ENCODE measurements at places on chromosomes 3 and 15. TPM values are rescaled to one million over a fixed set of nuclear protein-coding genes. Genes with fewer than 3 reads are reported as not detected.
A peak's percentile ranks its signal among the peaks of the same experiment; 100 is the strongest.

The SLCO2A1 gene
- not detected for total RNA-seq

The ECE2 gene
- total RNA-seq, result not detected

- H3K4me3 ChIP-seq, result peak overlapping the region; percentile 76
- H3K4me1 ChIP-seq, result peaks cover 18% of the 10 kb centered on the region
- no peaks in the 10 kb centered on the region for H3K36me3 ChIP-seq
- no peak for DNase-seq
Measured at GRCh38 chr15:50378776-50379175, 23.8 kb upstream of the GABPB1 start.

The AKAP13 gene
- 176 TPM for total RNA-seq

DNA sequence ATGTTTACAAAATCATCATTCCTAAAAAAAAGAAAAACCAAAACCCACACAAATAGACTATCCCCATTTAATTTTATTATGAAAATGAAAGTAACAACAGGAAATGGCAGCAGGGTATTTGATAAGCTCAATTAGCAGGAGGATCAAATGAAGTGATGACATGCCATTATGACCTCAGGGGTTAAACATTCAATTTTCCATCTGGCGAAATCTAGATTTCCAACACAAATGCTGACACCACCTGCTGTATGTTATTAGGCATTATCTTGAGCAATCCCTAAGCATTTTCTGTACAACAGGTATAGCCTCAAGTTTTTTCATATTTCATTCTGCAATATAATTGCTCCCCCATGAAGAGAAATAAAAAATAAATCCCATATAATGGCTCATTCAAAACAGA is 57.1 kb downstream of the SHQ1 start:
- no peak overlapping the region for H3K27ac ChIP-seq
- no peaks in the 10 kb centered on the region for H3K27me3 ChIP-seq
- peaks cover 4% of the 10 kb centered on the region for H3K4me1 ChIP-seq
- no peak overlapping the region for H3K4me3 ChIP-seq

DNA sequence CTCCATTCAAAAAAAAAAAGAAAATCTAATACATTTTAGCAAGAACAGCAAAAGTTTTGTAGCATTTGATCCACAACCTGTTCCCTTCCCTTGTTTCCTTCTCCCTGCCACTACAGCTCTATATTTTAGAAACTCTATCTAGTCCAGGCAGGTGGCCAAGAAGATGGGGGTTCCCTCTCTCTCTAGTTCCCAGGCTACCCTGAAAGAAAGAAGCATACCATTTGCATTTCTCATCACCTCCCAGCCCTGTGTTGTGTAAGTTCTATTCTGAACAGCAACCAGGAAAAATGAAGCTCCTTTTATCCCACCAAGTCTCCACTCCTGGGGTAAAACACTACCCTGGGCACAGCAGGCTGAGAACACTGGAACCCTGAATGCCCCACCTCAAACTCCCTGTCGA is 100.0 kb downstream of the PCCB start:
- H3K27ac ChIP-seq, result no peak overlapping the region
- H3K27me3 ChIP-seq, result no peaks in the 10 kb centered on the region
- peaks cover 16% of the 10 kb centered on the region for H3K4me1 ChIP-seq
- H3K4me3 ChIP-seq, result no peak overlapping the region
- DNase-seq, result no peak

The CAMK1 gene
- total RNA-seq, result 24.4 TPM

GRCh38 chr15:39784125-39784524 is 1.5 kb upstream of the FSIP1 start:
- H3K4me1 ChIP-seq, result peaks cover 28% of the 10 kb centered on the region
- peak overlapping the region; percentile 58 for H3K27ac ChIP-seq
- H3K36me3 ChIP-seq, result no peaks in the 10 kb centered on the region
- H3K27me3 ChIP-seq, result no peaks in the 10 kb centered on the region
- DNase-seq, result no peak

DNA sequence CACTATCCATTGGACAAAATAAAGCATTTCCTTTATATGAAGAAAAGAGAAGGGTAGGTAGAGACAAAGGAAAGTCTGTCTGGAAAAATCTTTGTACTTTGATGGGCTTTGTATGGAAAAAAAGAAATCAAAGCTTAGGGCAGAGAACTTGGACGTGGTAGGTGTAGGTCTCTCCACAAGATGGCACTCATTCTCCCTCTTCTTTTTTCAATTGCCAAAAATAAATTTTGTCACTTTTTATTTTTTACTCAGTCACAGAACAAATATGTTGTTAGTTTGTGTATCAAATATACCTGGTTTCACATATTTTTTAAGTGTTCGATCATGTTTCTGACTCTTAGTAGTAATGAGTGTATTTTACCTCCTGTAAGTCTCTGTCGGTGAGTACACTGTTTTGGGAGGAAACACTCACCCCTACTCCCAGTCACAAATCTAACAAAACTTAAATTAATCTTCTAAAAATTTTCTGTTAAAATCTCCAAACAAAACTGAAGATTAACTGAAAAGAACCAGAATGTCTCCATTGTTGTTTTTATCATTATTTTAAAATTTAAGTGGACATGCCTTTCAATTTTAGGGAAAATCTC is 415.8 kb upstream of the GOLIM4 start:
- no peak overlapping the region for H3K4me3 ChIP-seq
- DNase-seq, result no peak
- no peaks in the 10 kb centered on the region for H3K36me3 ChIP-seq
- H3K27ac ChIP-seq, result no peak overlapping the region

DNA sequence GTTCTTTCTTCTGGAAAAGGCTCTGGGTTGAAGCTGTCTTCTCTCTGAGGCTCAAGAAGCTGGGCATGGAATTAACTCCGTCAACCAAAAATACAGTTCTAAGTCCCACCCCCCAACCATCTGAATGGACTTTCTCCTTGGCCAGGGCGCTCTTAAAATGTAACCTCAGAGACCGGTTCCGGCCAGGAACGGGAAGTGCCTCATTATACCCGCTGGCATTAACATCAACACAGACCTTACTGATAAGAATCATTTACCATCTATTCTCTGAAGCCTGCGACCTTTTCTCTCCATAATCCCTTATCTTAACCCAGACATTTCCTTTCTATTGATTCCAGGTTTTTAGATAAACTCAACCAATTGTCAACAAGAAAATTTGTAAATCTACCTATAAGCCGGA is 64.7 kb downstream of the ATP1B3 start:
- H3K36me3 ChIP-seq, result no peaks in the 10 kb centered on the region
- H3K27ac ChIP-seq, result no peak overlapping the region
- no peak overlapping the region for H3K4me3 ChIP-seq
- H3K27me3 ChIP-seq, result no peaks in the 10 kb centered on the region
- peaks cover 15% of the 10 kb centered on the region for H3K4me1 ChIP-seq
- no peak for DNase-seq

Data from natural killer cell treated with Interleukin-12 subunit alpha and Interleukin-12 subunit beta and Interleukin-15 and Interleukin-18, amount 100 ng/mL, for 72 hours (primary cell).